KG1 (cell line): ENCODE measurements at places on chromosomes 12 and 14.

GRCh38 chr12:26520109-26520508 lies 312.9 kb downstream of the ITPR2 start:
- no peak for DNase-seq

DNA sequence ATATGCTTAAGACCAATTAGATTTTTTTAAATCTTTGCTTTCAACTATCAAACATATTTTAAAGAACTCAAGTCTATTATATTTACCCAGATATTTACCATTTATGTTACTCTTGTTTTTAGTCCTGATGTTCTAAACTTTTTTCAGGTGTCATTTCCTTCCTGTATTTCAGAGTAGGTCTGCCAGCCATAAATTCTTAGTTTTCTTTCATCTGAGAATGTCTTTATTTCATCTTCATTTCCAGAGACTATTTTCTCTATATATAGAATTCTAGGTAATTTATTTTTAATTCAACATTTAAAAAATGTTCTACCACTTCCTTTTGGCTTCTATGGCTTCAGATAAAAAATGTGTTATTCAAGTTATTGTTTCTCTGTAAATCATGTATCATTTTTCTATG lies 218.2 kb upstream of the AMIGO2 start:
- no peak for DNase-seq

- DNase-seq, result no peak
Observed at GRCh38 chr12:13042666-13043230, 1.4 kb upstream of the FAM234B start.

GRCh38 chr12:115338566-115339294 lies 654.8 kb upstream of the TBX3 start:
- no peak for DNase-seq

DNA sequence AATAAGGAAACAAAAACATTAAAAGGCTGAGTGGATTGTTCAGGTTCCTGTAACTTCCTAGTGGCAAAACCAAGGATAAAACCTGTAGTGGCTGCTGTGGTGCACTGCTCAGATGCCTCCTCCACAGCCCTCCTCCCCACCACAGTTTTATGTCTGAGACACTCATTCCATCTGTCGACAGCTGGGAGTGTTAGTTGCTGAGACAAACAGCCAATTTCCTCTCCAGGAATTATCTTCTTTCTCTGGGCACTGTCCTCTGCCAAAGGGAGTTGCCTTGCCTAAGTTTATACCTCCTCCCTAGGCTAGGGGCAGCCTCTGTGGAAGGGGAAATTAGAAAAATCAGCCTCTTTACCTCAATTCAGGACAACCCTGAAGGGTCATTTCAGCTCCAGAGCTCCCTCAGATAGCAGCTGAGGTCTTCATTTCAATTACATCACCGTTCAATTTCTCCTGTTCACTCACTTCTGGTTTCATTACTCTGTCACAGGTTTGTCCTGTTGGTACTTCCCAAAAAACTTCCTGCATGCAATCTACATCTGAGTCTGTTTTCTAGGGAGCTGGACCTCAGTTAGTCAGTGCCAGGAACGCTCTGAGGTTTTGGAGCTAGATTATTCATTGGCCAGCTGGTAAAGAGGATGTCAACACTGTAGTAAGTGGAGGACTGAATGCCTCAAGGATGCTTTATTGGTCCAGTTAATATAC lies 74.9 kb upstream of the ATP2B1 start:
- DNase-seq, result no peak

DNA sequence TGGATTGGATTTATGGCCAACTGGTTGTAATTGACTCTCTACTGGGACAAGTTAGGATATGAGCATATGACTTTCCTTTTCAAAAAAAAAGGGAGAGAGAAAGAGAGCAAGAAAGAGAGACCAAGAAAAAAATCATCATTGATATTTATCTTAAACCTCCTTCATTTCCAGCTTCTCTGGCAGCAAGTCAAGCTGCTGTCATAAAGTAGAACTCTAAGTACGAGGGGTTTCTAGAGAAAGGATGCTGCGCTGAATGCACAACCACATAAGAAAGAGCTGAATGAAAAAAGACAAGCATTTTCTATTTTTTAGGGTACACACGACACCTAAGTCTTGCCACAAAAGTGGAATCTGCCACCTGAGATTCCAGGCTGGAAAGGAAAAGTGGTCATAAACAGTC lies 182.6 kb downstream of the SLC25A21 start:
- DNase-seq, result no peak
